ENCODE measurements at places on chromosomes 5 and 9.

DNA sequence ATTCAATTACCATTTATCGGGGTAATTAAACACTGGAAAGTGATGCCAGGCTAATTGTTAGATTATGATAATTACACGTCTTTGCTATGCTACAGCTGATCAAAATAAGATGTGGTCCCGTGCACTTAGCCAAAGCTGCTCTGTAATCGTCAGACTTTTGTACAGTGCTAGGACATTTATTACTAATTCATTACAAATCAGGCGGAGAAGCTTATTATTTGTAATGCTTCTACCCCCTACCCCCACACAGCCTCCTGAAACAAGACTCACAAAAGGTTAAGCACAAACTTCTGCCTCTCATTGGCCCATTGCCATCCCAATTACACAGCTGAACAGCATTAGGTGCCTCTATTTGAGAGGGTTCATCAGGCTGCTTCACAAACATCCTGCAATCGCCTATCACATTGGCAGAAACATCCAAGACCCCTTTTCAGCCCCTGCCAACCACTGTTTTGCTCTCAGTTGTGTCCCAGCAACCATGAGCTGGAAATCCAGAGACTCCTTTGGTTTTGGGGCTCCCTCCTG is 232.7 kb downstream of the EFNA5 start:
- no peak for DNase-seq

- DNase-seq = no peak
Observed at GRCh38 chr9:69621730-69622460, 50.3 kb downstream of the APBA1 start.

- DNase-seq = no peak
Observed at GRCh38 chr5:103259705-103260355, 1.3 kb downstream of the MACIR start.

DNA sequence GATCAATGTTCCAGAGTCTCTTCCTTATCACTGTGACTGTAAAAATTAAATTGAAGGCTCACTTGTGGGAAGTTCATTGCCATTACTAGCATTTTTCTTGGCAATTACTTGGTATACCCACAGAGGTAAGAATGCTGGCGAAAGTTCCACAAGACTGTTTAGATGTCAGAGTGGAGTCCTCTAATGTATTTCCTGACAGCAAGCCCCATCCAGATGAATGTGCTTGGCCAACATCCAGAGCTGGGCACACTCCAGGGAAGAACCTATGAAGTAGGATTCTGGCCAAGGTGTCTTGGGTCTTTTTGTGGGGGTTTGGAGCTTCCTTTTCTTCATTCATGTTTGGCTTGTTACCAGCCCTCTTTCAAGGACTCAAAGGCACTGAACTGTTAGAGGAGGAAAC is 473.6 kb downstream of the DMAC1 start:
- DNase-seq = no peak

- no peak for DNase-seq
Observed at GRCh38 chr9:81156381-81156780, 533.0 kb downstream of the TLE1 start.

- no peak for DNase-seq
Observed at GRCh38 chr9:132071847-132072507, 7.7 kb downstream of the MED27 start.

DNA sequence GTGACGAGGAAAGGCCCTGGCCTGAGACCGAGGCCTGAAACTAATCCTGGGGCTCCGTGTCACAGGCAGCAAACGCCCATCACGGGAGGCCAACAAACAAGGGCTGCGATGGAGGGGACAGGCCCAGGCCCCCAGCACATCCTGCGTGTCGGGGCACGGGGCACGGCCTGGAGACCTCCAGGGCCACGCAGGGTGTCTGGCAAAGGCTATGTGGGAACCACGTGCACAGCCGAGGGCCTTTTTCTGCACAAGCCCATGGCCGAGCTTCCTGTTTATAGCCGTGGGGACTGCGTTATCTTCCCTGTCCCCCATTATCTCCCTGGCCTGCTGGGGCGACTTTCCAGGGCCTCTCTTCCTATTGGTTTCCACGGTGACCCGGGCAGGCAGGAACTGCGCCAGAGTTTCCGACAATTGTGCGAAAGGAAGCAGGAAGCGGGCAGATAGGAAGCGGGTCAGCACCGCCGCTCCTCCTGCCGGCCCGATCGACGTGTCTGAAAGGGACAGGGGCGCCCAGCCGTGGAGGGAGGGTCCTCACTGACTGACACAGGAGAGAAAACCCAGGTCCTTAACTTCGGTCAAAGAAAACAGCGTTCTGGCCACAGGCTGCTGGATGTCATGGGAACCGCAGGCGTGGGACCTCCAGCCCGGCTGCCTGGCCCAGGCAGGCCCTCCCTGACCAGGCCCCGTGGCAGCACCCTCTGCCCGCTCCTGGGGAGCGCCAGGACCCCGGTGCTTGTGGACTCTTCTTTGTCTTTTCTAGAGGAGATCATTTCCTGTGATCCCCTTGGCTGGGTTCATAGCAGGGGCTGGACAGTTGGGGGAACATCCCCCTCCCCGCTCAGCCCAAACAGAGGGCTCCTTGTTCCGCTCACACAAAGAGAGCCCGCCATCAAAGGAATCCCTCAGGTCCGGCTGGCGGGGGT is 29.1 kb upstream of the SEC16A start:
- DNase-seq = no peak

Data from left hindlimb (tissue), 1 donor.